OCI-M1 (cell line): ENCODE measurements at places on chromosomes 7 and 10.

DNA sequence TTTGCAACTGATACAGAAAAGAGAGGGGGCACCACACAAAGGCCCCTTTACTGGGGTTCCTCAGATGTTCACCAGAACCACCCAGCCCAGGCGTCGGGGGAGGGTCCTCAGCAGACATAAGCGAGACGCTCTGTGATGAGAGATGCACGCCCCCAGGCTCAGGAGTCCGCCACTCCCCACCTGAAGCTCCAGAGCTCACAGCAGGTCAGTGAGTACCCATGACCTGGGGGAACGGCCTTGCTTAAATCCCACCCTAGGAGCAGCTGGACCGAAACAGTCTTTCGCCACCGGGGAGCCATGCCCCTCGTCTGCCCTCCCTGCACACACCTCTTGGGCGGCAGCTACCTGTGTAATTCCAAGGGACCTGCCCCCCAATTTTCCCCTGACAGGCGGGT lies 2.8 kb downstream of the CRYGN start:
- no peak for DNase-seq

- DNase-seq: no peak
These were observed 15.7 kb downstream of the SPOCK2 start for GRCh38 chr10:72072639-72073038.

GRCh38 chr7:83204715-83205114 lies 42.0 kb upstream of the PCLO start:
- no peak for DNase-seq

DNA sequence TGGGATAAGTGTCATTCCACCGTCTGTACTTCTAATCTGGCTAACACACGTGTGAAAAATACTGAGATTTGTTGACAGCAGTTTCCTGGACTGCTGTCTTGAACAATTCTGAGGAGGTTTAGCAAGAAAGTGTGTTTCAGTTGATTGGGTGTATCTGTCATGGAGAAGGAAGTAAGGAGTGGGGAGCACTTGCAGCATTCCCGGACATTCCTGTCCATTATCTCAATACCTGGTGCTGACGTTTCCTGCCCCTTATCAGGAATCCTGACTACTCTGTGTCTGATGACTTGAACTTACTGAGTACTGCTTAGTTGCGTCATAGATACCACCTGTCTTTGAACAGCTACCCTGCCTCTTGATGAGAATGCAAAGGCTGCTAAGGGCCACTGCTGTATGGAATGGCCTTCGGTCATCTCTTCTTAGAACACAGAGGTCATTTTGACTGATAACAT lies 72.0 kb upstream of the VKORC1L1 start:
- DNase-seq: no peak

DNA sequence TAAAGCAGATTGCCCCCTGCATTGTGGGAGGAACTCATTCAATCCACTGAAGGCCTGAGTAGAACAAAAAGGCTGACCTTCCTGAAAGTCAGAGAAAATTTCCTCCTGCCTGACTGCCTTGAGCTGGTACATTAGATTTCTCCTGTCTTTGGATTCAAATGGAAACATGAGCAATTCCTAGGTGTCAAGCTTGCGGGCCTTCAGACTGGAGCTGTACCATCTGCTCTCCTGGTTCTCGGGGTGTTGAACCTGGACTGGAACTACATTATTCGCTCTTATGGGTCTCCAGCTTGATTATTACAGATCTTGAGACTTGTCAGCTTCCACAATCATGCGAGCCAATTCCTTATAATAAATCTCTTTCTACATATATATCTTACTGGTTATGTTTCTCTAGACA lies 173.6 kb upstream of the STEAP4 start:
- no peak for DNase-seq

DNA sequence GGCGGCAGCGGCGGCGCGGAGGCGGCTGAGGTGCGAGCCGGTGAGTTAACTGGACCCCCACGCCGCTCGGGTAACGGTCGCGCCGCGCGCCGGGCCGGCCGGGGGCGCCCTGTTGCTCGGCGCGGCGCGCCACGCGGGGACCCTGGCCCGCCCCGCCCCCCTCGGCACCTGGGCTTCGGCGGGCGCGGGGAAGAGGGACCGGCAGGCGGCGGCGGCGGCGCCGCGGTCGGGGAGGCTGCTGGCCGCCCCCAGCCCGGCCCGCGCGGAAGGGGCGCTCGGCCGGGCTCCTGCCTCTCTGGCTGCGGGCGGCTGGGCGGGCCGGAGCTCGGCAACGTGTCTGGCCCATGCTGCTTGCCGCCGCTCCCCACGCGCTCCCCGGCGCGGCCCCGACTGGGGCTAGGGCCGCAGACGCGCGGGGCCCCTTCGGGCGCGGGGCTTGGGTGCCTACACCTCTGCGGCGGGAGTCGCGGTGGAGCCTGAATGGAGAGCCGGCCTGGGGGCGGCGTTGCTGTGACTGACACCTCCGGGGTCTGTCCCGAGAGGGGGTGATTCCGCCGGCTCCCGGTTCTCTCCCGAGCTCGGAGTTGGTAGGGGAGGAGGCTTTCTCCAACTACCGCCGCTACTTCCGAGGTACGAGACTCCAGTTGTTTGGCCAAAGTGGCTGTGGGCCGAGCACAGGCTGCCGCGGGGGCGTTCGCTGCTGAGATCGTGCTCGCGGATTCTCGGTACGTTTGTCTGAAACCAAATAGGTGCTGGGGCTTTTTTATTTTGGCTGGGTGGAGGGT lies 494 bp downstream of the PALS2 start:
- peak; percentile 52 for DNase-seq
